ENCODE measurements at places on chromosomes 13 and 19. TPM values are rescaled to one million over a fixed set of nuclear protein-coding genes. Genes with fewer than 3 reads are reported as not detected.

DNA sequence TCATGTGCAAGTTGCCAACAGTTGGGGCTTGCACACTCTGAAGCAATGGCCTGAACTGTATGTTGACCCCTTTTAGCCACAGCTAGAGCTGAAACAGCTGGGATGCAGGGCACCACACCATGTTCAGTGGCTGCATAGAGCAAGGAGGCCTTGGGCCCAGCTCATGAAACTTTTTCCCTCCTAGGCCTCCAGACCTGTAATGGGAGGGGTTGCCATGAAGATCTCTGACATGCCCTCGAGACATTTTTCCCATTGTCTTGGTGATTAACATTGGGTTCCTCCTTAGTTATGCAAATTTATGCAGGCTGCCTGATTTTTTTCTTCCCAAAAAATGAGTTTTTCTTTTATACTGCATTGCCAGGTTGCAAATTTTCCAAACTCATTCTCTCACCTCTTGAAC is 165.1 kb upstream of the PRR20A start:
- no peak for DNase-seq

DNA sequence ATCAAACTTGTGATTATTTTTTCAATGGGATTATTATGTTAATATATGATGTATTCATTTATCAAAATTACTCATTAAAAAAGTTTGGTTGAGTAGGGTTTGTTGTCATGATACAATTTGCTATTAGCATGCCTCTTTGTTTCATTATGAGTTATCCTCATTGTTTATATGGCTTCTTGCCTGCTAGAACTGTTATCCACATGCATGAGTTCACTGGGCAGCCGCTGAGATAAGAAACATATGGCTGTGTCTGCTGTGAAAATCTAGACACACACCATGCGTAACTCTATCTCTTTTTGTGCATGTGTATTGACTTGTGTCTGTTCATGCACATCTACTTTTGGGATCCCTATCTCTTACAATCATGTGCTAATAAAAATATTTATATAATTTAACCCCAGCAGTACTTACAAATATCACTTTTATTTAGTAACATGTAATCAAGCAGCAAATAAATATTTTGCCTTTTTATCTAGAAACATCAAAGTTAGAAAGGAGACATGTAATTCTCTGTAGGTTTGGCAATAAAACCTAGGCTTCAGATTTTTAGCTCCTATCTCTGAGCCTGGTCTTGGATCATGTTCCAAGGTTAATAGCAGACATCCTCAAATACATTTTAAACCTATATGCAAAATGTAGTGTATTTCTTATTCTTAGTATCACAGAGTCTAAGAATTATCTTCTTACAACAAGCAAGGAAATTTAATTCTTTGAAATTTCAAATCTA is 11.2 kb upstream of the KLF12 start:
- DNase-seq, result no peak

DNA sequence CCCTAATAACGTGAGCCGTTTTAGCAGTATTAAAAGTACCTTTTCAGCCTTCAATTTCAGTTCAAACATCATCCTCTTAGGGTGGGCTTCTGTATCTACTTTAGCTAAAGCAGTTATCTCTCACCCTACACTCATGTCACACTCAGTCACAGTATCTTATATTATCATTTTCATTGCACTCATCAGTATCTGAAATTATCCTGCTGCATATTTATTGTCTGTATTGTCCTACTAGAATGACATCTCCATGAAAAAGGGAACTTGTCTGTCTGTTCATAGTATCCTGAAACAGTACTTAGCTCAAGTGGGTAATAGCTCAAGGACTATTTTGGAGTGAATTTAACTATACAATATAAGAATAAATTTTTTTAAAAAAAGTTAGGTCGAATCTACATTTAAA is 19.9 kb upstream of the RFC3 start:
- no peak for DNase-seq

DNA sequence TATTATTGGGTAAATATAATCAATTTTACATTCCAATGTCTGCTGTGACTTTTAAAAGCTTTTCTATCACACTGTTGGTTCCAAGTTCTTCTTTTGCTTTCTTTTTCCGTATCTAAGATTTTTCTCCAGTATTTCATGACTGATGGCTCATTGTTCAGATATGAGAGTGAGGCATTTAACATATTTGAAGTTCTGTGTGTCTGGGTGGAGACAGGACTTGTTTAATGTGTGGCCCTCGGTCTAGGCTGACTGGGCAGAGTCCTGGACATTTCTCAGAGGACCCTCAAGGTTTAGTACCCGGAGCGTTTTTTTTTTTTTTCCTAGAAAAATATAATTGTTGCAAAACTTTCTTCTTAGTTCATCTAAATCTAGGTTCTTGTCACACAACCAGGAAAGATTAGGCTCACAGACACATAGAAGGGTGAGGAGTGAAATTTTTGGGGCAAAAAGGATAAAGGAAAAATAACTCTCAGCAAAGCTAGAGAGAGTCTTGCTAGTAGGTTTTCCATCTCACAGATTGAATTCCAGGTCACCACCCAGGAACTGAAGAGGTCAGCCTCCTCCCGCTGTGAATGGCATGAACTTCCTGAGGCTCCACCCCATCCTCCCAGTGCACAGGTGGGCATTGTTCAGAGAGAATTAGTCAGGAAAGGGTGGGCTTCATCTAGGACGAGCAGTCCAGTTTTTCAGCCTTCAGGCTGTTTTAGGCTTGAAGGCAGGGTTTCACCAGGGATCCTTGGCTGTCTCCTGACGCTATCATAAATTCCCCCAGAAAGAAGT is 1002.4 kb upstream of the PCDH9 start:
- DNase-seq, result no peak

DNA sequence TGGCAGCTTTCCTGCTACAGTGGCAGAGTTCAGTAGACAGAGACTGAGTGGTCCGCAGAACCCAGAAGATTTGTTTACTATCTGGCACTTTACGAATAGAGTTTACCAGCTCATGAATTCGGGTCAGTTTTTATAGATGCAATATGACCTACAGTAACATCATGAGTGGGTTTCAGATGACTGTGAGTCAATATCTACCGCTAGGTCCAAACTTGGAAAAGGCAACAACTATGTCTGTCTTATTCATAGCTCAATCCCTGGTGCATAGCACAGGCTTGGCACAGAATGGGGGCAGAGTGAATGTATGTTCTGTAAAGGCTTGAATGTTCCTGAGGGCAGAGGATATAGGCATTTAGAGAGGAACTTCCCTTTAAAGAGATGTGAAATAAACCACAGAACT is 65.2 kb downstream of the RAP2A start:
- no peak for DNase-seq

DNA sequence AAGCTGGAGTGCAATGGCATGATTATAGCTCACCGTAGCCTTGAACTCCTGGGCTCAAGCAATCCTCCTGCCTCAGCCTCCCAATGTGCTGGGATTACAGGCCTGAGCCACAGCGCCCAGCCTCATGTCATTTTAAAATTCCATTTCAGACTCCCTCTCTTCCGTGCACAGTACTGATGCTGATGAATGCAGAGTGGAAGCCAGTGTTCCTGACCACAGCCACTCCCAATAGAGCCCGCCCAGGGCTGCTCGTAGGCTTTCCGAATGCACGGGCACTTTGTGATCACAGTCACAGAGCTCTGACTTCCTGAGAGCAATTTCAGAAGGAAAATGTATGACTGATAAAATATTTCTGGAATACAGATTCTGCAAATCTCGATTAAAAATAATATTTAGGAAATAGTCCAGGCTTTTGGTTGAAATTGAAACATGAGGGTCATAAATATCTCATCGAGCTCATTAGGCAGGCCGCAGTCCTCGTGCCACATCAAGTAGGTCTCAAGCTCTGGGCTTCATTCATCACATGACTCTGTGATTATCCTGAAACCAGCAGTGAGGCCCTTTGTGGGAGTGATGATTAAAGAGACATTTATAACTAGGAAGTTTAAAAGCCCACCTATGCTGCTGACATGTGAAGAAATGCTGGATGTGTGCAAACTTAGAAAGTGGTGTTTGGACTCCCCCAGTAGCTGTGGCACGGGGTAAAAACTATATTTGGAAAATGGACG is 38.9 kb upstream of the AMER2 start:
- DNase-seq, result no peak

The RXFP2 gene
- not detected for total RNA-seq

- peak; percentile 74 for DNase-seq
Observed at GRCh38 chr19:2034729-2035589, 16.1 kb downstream of the MKNK2 start.

The EDDM13 gene
- not detected for total RNA-seq

DNA sequence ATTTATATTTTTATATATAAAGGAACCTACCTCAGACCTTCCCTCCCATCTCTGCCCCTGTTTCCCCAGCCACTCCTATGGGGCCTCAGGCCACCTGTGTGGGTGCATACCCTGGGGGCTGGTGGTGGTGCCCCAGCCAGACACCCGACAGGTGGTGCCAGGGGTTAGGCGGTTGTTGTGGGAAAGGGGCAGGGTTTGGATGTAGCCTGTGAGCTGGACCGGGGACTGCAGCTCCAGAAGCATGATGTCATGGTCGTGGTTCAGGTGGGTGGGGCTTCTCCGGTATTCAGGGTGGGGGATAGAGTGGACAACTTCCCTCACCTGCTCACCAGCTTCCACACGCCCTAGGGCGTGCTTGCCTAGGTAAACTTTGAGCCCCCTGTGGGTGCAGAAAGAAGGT is 5.2 kb downstream of the KLK13 start:
- DNase-seq, result no peak

- no peak for DNase-seq
Observed at GRCh38 chr19:47130120-47130588, 481 bp upstream of the SAE1 start.

- DNase-seq, result no peak
Observed at GRCh38 chr13:72258340-72258981, 391.5 kb upstream of the DACH1 start.
